ENCODE measurements at places on chromosomes 4 and X. TPM values are rescaled to one million over a fixed set of nuclear protein-coding genes. Genes with fewer than 3 reads are reported as not detected.

Gene SLITRK4
- total RNA-seq: 0.50 TPM

Gene CFAP99
- total RNA-seq: not detected

Gene TBX22
- not detected for total RNA-seq

Gene DEFB131A
- not detected for total RNA-seq

Gene SPANXA1
- total RNA-seq: not detected

Gene OPN1MW
- total RNA-seq: not detected

Gene DCAF12L1
- total RNA-seq: not detected

Gene DMRTC1
- total RNA-seq: not detected

Gene MAGEA9B
- total RNA-seq: not detected

Gene FUNDC1
- total RNA-seq: 12.6 TPM

Gene KDR
- 0.75 TPM for total RNA-seq

Gene ZNF157
- 0.12 TPM for total RNA-seq

Gene ADGRL3
- total RNA-seq: 0.11 TPM

Gene MAGEE2
- total RNA-seq: not detected

Gene NEUROG2
- not detected for total RNA-seq

Gene BGN
- 27.9 TPM for total RNA-seq

Gene UNC5C
- under 0.01 TPM for total RNA-seq

Gene CENPE
- 11.9 TPM for total RNA-seq

Gene AMBN
- total RNA-seq: not detected

Gene FGF16
- total RNA-seq: not detected

Gene TLR6
- 3.0 TPM for total RNA-seq

Gene TMEM144
- total RNA-seq: 5.5 TPM

Gene NUDT6
- total RNA-seq: 10.6 TPM

Gene FABP2
- total RNA-seq: not detected

Gene NCAPG
- total RNA-seq: 22.2 TPM

Gene CABS1
- total RNA-seq: not detected

Gene CT47C1
- total RNA-seq: not detected

Gene CT45A1
- not detected for total RNA-seq

Gene TFDP3
- not detected for total RNA-seq

Gene CD99
- 82.6 TPM for total RNA-seq

Gene GPR34
- total RNA-seq: not detected

Gene VCX3B
- not detected for total RNA-seq

Gene ATP2B3
- total RNA-seq: under 0.01 TPM

Gene CDS1
- total RNA-seq: 0.37 TPM

Gene FSTL5
- total RNA-seq: 0.50 TPM

Gene HS3ST1
- total RNA-seq: under 0.01 TPM

Gene DDIT4L
- total RNA-seq: 9.2 TPM

Gene PLXNB3
- 5.5 TPM for total RNA-seq

Gene STS
- total RNA-seq: 3.2 TPM

Gene ODAPH
- total RNA-seq: not detected

Gene UGT2A1
- not detected for total RNA-seq

Gene CNKSR2
- total RNA-seq: 2.4 TPM

Gene PALLD
- total RNA-seq: 123 TPM

Gene LGI2
- total RNA-seq: 0.12 TPM

Gene TMEM255A
- not detected for total RNA-seq

Gene TMEM156
- total RNA-seq: 10.8 TPM

Gene POU3F4
- total RNA-seq: not detected

Gene NR0B1
- total RNA-seq: 1.9 TPM

Gene MAGEA12
- total RNA-seq: not detected

Gene STK32B
- total RNA-seq: 1.1 TPM

Gene RAI2
- total RNA-seq: 0.66 TPM

Gene CT83
- total RNA-seq: not detected

Gene NUDT11
- total RNA-seq: 12.2 TPM

Gene FATE1
- not detected for total RNA-seq

Gene LIMCH1
- total RNA-seq: 1.4 TPM
